ENCODE measurements at places on chromosomes 7 and 10.

DNA sequence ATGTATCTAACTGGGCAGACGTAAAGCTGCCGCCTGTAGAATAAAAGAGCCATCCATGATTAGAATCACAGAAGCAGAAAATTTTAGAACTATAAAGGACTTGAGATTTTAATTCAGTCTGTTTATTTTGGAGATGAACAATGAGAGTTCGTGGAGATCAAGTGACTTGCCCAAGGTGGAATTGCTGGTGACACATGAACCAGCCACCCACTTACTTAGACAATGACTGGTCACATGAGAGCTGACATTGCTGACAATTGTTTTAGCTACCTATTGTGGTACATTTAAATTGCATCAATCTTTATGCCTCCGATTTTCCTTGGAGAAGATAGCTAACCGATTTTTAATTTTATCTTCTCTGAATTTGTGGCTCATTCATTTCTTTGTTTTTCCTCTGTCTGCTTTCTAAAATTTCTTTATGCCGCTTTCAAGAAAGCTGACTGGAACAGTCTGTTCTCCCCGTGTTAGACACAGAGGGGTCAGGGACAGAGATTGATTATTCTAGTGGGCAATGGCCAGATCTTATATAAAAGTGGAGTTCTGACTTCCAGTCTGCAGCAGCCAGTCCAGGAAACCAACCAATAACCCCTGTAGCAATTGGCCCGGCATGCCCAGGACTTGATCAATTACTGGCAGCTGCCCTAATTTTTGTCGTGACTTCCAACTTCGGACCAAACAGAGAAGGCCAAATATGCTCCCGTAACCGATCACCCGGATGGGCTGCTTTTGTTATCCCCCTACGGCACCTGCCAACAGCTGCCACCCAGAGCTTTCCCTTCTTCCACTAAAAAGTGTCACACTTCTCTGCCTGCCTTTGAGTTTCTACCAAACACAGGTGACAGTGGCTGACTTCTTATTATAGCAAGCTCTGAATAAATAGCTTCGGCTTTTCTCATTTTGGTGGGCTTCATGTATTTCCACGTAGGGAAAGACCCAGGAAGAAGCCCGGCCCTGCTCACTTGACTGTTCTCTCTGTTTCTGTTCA, 241.6 kb downstream of the CAMK1D start:
- peak; percentile 38 for DNase-seq

- DNase-seq = no peak
Observed at GRCh38 chr10:29319205-29319781, 30.4 kb downstream of the LYZL1 start.

DNA sequence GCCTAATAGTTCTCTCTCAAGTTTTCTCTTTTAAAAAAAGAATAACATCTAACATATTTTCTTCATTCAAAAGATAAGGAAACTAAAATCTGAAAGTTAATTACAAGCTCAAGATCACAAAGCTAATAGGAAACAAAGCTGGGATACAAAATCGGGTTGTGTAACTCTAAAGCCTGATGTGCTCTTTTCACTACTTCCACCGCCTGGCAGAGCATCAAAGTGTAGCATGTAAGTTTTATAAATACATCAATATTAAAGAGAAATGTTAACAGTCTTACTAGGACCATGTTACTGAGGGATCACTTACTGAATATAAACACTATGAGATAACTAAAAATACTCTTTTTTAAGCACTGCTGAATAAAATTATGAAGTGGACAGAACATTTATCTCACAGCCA, 97.2 kb downstream of the KMT2C start:
- no peak for DNase-seq

DNA sequence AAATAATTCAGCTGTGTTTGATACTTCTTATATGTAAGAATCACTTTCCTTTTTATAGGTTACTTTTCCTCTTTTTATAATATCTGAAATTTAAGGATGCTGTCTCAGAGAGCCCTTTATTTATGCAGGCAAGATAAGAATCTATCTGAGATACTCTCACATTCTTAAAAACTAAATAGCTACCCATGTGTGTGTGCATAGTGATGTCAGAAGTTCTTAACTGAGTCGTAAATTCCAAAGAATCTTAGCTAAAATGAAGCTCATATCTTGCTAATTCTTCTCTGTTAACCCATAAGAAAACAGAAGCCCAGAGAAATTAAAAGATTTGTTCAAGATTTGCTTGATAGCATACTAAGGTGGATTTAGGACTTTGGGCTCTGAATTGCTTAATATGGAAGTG, 118.5 kb downstream of the PCDH15 start:
- no peak for DNase-seq

- no peak for DNase-seq
Observed at GRCh38 chr10:117865945-117866344, 180.8 kb downstream of the RAB11FIP2 start.

- no peak for DNase-seq
Observed at GRCh38 chr10:2994221-2994961, 73.0 kb upstream of the PFKP start.

GRCh38 chr7:30805931-30806330, 34.7 kb downstream of the MINDY4 start:
- no peak for DNase-seq

DNA sequence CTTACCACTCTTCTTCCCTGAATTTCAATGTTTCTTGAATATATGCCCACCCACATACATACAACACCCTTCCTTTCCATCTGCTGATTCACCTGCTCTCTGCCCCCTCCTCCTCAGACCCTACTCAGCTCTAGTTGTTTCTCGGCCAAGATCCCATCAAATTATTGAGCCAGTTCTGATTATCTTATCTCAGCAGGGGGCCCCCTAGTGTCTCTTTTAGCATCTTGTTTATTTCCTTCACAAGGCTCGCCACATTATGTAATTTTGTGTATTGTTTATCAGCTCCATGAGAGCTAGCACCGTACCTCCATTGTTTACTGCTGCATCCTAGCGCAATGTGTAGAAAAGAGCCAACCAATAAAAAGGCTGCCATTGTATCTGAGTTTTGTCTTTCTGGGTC, 71.9 kb downstream of the FAM13C start:
- DNase-seq = peak; percentile 26

GRCh38 chr10:15571575-15571974, 148.1 kb downstream of the ITGA8 start:
- DNase-seq = no peak

- DNase-seq = no peak
Observed at GRCh38 chr7:129069021-129069420, 14.1 kb upstream of the TNPO3 start.

- DNase-seq = peak; percentile 95
Observed at GRCh38 chr7:44618753-44619152, 12.3 kb downstream of the OGDH start.

DNA sequence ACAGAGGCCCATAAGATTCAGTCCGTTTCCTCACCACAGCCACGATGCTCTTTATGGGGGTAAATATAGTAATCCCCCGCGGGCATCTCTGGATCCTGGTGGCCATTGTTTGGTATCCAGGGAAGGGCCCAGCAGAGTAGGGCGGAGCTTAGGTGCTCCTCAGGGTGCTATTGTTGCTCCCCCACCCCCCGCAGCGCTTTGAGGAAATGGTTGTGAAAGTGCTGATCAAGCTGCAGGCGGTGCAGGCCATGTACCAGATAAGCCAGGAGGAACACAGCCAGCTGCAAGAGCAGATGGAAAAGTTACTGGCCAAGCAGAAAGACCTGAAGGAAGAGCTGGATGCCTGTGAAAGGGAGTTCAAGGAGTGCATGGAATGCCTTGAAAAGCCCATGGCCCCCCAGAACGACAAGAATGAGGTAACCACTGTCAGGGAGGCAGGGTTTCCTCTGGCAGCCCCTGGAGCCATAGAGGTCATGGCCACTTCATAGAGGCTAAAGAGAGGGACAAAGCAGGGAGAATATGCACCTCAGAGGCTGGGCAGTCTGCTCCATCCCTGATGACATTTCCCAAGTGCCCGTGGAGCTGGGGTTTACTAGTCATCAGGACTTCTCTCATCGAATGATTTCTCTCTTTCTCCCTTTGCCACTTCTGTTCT, 17.6 kb upstream of the FLNC start:
- DNase-seq = no peak

All from epithelial cell of esophagus (primary cell).